ENCODE measurements at places on chromosomes 2 and 18. TPM values are rescaled to one million over a fixed set of nuclear protein-coding genes. Genes with fewer than 3 reads are reported as not detected.
A peak's percentile ranks its signal among the peaks of the same experiment; 100 is the strongest.

GRCh38 chr18:10536280-10536679, 10.5 kb downstream of the NAPG start:
- no peak overlapping the region for H3K27ac ChIP-seq
- H3K4me3 ChIP-seq, result no peak overlapping the region
- peaks cover 37% of the 10 kb centered on the region for H3K36me3 ChIP-seq
- no peak for DNase-seq
- peaks cover 8% of the 10 kb centered on the region for H3K4me1 ChIP-seq

GRCh38 chr2:33458248-33458819, 18.1 kb upstream of the RASGRP3 start:
- H3K27me3 ChIP-seq, result no peaks in the 10 kb centered on the region
- DNase-seq, result no peak
- no peak overlapping the region for H3K4me3 ChIP-seq

DNA sequence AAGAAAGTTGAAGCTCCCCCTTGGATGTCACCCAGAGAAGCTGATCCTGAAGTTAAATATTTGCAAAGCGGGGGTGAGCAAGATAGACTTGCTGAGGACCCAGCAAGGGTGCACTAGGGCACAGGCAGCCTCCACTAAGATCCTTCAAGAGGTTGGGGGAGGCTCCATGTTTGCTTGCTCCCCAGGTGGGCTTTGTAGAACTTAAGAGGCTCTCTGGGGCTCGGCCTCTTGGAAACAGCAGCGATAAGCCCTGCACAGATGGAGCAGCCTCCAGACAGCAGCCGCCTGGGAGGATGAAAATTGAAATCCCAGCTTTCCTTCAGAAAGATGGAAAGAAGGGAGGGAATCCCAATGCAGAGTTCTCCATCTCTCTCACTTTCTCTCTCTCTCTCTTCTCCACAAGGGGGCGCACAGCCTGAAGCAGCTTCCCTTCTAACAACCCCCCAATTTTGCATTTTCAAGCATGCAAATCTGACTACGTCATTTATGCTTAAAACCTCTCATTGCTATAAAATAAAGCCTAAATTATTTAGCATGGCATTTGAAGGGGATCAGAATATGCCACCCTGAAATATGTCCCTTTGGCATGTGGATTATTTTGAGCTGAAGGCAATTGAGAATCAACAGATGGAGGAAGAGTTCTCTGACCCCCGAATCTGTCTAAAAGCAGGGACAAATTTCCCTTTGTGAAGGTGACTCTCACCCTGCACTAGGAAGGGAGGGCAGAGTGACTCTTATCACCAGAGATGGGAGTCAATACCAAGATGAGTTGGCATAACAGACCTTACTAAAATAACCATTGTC, 185.7 kb upstream of the KLHL29 start:
- H3K36me3 ChIP-seq, result no peaks in the 10 kb centered on the region
- no peak overlapping the region for H3K27ac ChIP-seq
- DNase-seq, result peak; percentile 32
- no peaks in the 10 kb centered on the region for H3K4me1 ChIP-seq

DNA sequence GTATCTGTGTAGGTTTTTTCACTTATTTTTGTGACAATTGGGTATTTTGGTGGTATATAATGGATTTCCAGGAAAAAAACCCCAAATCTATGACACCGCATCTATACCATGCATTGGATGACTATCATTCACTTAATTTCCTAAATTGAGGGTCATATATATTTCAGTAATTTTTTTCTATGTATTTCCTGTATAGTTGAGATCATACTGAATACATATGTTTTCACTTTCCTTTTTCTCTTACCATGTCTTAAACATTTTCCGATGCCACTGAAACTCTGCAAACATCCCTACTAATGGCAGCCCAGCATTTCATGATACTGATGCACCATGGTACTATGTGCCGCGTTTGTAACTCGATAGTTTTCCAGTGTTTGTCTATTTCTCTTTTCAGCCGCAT, 40.4 kb downstream of the CDKL4 start:
- DNase-seq, result no peak
- peak overlapping the region; percentile 47 for H3K4me3 ChIP-seq
- H3K27ac ChIP-seq, result peak overlapping the region; percentile 88
- H3K4me1 ChIP-seq, result peaks cover 36% of the 10 kb centered on the region

The YES1 gene
- 22.8 TPM for total RNA-seq

The KYNU gene
- not detected for total RNA-seq

The POTEI gene
- total RNA-seq, result not detected

All from activated CD8-positive, alpha-beta T cell treated with anti-CD3 and anti-CD28 coated beads, Interleukin-2, amount 10 ng/mL, durations not matched to agents 7 days and 5 days (primary cell).